ENCODE measurements at places on chromosomes 12 and 14. TPM values are rescaled to one million over a fixed set of nuclear protein-coding genes. Genes with fewer than 3 reads are reported as not detected.

DNA sequence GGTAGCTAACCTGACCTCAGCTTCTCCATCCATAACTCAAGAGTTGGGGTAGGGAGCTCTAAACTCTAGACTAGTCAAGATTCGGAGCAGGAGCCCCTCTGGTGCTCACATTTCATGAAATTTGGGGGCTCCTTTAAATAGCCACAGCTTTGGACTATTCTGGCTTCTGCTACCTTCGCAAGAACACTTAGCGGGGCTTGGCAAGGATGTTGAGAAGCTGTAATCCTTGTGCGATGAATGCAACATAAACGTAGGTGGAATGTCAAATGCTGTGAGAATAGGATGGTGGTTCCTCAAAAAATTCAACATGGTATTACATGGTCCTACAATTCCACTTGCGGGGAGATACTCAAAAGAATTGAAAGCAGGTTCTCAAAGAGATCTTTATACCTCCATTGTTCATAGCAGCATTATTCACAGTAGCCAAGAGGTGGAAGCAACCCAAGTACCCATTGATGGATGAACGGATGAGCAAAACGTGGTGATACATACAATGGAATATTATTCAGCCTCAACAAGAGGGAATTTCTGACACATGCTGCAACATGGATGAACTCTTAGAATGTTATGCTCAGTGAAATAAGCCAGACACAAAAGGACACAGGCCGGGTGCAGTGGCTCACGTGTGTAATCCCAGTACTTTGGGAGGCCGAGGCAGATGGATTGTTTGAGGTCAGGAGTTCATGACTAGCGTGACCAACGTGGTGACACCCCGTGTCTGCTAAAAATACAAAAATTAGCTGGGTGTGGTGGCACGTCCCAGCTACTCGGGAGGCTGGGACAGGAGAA lies 73.8 kb downstream of the ACTN1 start:
- no peak for DNase-seq

GRCh38 chr12:13591488-13591887 lies 389.9 kb downstream of the GRIN2B start:
- no peak for DNase-seq

DNA sequence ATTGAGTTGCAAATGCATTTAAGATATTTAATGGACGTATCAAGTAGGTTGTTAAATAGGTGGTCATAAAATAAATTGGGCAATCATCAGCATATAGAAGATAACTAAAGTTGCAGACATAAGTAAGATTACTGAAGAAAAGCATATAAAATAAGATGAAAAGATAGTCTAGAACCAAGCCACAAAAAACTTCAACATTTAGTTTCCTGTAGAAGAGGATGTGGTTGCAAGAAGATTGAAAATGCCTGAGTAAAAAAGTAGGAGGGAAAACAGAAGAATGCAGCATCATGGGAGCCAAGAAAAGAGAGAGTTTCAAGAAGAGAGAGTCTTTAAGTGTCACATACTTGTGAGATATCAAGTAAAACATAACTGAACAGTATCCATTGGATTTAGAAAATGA lies 17.6 kb upstream of the SLC16A7 start:
- DNase-seq, result no peak

- no peak for DNase-seq
Observed at GRCh38 chr12:5096241-5096924, 52.7 kb downstream of the KCNA5 start.

DNA sequence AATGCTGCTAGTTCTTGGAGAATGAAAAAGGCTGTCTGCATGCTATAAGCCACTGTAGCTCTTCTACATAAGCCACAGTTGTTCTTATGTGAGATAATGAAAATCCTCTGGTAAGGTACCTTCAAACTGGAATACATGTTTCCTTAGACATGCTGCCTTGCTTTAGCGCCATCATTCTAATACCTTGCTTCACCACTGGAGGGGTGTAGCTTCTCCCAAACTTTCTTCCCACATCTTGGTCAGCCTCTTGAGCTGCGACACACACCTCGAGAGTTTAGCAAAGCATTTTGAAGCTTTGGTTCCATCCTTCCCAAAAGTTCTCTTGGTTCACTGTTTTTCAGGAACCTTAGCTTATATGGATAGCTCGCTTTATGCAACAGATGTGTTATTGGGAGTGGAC lies 69.5 kb downstream of the NKX2-1 start:
- no peak for DNase-seq

- no peak for DNase-seq
Observed at GRCh38 chr12:76998908-76999556, 66.3 kb downstream of the E2F7 start.

DNA sequence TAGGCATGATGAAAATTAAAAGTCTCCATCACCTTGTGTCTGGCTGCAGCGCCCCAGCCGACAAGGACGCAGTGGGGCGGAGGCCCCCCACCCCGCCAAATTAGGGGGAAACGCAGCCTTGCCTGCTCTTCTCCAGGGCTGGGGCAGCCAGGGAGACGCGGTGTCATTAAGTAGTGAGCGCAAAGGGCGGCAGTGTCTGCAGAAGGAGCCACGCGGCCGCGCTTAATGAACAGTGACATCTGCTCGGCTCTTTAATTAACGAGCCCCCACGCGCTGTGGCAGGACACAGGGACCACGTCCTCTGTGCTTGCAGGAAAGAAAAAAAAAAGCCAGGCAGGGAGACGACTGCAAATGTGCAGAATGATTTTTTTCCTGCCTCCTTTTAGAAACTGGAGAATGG lies 93.4 kb upstream of the NCOR2 start:
- DNase-seq, result no peak

- no peak for DNase-seq
Observed at GRCh38 chr14:57388067-57388466, 2.3 kb upstream of the NAA30 start.

GRCh38 chr14:24888532-24888931 lies 161.4 kb downstream of the STXBP6 start:
- no peak for DNase-seq

DNA sequence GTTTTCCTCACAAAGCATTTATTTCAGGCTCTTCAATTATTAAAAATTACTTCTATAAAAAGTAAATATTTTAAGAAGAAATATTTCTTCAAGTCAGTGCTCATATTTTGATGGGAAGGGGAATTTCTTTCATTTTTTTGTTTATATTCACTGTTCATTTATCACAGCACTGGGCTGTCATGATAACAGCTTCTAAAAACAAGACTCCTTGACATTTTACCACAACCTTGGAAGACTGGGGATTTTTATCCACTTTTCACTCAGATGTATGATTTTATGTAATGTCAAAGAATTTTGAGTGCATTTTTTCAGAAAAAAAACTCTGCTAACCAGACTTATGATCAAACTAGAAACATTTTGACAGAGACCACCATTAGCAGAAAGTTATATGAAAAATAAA lies 149.7 kb downstream of the PHLDA1 start:
- no peak for DNase-seq

DNA sequence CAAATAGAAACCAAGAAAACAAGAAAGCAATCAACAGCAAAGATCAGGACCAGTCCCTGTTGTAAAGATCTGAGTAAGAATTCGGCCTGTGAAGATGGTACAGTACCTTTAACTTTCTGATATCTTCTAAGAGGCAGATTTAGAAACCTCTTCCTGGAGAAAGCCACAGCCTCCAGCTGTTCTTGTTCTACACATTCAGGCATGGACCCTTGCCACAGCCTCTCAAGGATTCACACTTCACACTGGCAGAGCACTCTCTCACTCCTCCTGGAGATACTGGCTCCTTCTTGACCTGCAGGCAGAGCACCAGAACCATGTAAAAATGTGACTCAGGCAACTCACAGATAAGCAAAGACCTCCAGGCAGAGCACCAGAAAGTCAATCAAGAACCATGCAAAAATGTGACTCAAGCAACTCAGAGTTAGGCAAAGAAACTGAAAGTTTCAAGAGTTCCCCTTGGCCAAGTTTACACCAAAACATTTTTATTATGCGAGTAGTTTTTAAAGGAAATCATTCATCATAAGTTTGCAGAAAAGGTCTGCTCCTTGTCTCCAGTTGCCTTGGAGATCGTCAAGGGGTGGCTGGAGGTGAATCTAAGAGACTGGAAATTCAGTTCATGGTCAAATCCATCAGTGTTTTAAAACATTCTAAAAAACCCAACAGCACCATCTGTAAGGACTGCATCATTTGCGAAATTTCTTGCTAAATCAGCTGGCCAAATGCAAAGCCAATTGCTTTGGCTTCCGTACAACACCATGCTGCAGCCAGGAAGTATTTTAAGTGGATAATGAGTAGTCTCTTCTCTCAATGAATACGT lies 119.3 kb upstream of the MDM1 start:
- peak; percentile 82 for DNase-seq

- DNase-seq, result no peak
Observed at GRCh38 chr14:72714094-72714493, 179.8 kb downstream of the DPF3 start.

DNA sequence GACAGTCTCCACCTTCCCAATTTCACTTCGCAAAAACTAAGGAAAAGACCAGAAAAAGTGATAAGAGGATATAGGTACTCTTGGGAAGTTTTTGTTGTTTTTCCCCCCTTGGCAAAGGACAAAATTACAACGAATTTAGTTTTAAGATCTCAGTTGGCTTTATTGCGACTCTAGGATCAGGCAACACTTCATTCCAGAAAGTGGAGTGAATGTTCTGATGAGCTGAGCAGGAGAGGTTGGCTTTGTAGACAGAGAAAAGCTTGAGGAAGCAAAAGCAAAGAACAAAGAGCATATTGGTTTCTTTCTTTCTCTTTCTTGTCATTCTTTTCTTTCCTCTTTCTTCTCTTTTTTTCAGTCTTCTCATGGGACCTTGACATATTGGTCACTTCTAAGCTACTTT lies 640 bp upstream of the ZFYVE1 start:
- no peak for DNase-seq

DNA sequence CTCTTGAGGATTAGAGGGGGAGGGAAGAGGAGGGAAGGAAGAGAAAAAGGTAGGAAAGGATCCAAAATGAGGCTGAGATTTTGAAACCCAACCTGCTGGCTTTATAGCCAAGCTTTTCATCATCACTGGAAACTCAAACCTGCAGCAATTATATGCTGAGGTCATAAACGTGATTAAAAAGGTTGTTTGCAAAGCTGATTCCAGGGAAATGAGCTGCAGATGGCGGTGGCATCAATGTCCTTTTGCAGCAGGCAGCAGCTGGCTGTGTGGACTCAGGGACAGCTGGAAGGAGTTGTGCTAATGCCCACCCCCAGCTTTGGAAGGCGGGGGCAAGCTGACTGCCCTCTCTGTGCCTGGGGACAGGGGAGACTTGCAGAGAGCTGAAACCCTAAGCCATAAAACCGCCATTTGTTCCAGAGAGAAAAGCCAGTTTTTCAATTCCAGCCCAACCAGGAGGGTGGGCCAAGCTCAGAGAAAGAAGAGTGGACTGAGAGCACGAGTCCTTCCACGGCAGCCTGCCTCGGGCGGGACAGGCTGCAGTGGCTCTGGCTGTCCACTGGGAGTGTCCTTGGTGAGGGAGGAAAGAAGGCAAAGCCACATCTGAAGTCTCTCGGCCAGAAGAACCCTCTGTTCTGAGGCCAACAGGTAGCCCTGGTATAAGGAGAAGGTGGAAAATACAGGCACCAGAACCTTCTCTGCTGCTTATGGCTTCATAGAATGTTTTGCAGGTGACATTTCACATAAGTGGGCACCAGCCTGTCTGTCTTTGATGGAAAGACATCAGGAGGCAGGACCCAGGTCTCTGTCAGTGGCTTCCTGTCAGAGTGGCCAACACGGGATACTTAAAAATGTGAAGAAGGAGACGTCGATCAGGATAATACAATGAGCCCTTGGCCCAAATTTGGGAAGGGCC lies 90.7 kb downstream of the SINHCAF start:
- peak; percentile 73 for DNase-seq

- DNase-seq, result no peak
Observed at GRCh38 chr14:52551205-52551604, 1.1 kb downstream of the TXNDC16 start.

DNA sequence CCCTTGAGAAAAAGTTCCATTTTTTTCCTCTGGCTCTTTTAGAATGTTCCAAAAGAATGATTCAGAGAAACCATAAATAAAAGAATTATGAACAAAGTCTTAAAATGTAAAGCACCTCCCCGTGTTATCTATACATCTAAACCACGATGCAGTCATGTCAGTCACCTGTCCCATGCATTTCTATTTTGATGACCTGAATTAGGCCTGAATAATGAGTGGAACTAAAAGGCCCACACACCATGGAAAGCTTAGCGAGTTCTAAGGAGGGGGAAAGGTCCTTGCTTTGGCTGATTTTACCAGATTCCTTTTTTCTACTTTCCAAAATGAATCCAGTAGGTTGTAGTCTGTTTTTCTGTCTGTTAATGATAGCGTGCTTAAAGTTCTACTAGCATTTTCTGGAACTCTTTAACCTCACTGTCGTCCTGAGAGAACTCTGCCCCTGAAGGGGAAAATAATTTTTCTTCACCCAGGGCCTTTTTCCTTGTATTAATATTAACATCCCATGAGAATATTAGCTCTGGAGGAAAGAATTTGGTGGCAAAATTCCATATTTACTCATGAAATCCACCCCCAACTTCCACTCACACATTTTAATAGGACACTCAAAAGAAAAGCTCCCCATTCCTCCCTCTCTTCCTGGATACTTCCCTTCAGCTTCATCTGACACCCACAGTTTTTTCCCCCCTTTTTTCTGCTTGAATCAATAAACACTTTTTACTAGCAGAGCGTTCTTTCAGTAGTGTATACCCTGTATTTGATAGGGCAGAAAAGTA lies 266.3 kb upstream of the DIO2 start:
- no peak for DNase-seq

DNA sequence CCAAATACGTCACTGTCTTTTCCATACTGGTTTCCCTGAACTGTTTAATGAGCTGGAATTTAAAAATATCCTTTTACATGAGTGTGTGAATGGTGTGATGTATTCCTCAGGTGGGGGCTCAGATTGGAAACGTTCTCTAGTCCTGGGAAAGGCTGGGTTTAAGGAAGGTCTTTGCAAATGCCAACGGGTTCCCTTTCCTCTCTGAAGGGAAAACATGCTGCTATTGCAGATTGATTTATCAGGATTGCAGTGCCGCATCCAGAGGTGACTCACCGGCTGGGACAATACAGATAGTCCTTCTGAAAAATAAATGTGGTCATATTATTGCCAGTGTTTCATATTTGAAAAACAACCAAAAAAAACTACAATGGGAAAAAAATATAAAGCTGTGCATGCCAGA lies 193.1 kb upstream of the FLRT2 start:
- no peak for DNase-seq

- peak; percentile 22 for DNase-seq
Observed at GRCh38 chr12:103401421-103401820, 94.3 kb downstream of the C12orf42 start.

- peak; percentile 33 for DNase-seq
Observed at GRCh38 chr12:23757541-23757962, 191.9 kb downstream of the SOX5 start.

GRCh38 chr12:80766897-80767296 lies 50.2 kb downstream of the MYF5 start:
- no peak for DNase-seq

- peak; percentile 65 for DNase-seq
Observed at GRCh38 chr12:56358836-56359532, 923 bp downstream of the STAT2 start.

- no peak for DNase-seq
Observed at GRCh38 chr12:14716848-14717444, 20.5 kb upstream of the GUCY2C start.

The SIX4 gene
- 2.6 TPM for total RNA-seq

The EMP1 gene
- total RNA-seq, result 81.6 TPM

The C12orf56 gene
- 5.1 TPM for total RNA-seq

The KRT74 gene
- total RNA-seq, result 3.4 TPM

The LMO3 gene
- 104 TPM for total RNA-seq

The PLBD2 gene
- 19.3 TPM for total RNA-seq

The PROX2 gene
- 0.72 TPM for total RNA-seq

The TXNDC16 gene
- total RNA-seq, result 13.7 TPM

The IFNG-AS1 gene
- 3.9 TPM for total RNA-seq

The TAS2R9 gene
- 1.7 TPM for total RNA-seq
